Left lung (tissue), 14 donors: ENCODE measurements at places on chromosomes 11 and 22. TPM values are rescaled to one million over a fixed set of nuclear protein-coding genes. Genes with fewer than 3 reads are reported as not detected.

ATL3 gene
- total RNA-seq: 76.1 TPM

FUT4 gene
- total RNA-seq: 7.3 TPM

TTC36 gene
- not detected for total RNA-seq

ART5 gene
- 0.87 TPM for total RNA-seq

DNA sequence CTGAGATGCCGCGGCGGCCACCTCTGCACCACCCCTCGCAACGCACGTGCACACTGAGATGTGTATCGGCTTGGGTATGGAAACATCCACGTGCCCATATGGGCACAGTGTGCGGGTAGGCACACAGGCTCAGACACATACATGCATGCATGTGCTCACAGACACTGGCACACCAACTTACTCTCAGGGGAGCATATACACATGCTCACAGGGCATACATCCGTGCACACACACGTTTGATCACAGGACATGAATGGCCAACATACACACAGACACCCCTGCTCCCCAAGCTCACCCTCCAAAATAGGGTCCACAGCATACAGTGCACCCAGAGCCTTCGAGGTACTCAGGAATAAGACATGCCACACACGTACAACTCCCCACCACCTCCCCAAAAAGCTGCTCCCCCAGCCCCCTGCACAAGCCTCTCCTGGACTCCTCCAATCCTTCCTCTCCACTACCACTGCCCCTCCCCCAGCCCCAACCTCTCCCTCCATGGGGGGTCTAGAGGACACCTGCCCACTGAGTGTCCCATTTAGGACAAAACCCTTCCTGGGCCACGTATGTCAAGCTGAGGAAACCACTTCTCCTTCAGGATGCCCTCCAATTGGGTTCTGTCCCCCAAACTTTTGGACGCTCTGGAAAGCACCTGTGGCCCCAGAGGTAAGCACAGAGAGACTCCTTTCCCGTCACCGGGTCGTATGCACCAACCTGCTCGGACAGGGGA lies 53.1 kb downstream of the SLC22A12 start:
- H3K27ac ChIP-seq: no peak overlapping the region
- peaks cover 10% of the 10 kb centered on the region for H3K27me3 ChIP-seq
- H3K4me3 ChIP-seq: no peak overlapping the region
- H3K4me1 ChIP-seq: peaks cover 5% of the 10 kb centered on the region

DNA sequence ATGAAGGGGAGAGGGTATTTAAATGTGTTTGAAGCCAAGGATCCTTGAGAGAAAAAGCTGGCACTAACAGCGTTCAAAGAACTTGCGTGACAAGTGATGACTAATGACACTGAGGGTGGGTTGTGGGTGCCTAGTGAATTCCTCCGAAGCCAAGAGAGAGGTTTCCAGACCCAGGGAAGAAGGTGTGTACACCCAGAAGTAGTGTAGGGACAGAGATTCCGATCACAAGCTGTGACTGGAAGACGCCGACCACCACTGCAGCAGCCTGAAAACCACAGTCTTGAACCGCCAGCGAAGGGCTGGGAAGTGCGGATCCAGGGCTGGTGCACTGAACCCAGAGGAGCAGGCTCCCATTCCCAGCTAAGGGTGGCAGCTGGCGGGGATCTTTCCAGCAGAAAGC lies 9.5 kb downstream of the PPARA start:
- peaks cover 3% of the 10 kb centered on the region for H3K4me1 ChIP-seq
- no peak overlapping the region for H3K4me3 ChIP-seq
- no peak overlapping the region for H3K27ac ChIP-seq
- H3K27me3 ChIP-seq: no peaks in the 10 kb centered on the region
- DNase-seq: no peak
- H3K36me3 ChIP-seq: no peaks in the 10 kb centered on the region

DNA sequence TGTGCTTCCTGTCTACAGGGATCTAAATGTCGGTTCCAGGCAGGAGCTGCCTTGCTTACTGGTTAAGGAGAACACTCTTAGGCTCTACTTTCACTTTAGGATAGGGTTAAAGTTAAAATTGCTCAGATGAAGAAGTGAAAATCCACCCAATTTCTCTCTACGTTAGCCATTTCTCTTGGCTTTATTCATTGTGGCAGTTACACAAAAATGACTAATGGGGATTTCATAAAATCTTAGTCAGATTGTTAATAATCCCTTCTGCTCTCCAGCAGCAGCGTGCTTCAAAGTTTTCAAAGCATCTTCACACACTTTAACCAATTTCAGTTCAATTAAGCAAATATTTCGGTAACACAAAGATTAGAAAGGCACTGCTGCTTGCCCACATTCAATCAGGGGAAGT lies 58.4 kb upstream of the RCN1 start:
- H3K27me3 ChIP-seq: no peaks in the 10 kb centered on the region
- H3K4me3 ChIP-seq: no peak overlapping the region
- no peaks in the 10 kb centered on the region for H3K36me3 ChIP-seq
- DNase-seq: no peak
- H3K27ac ChIP-seq: no peak overlapping the region

GRCh38 chr11:89633135-89633705 lies 76.9 kb upstream of the TRIM77 start:
- no peak overlapping the region for H3K4me3 ChIP-seq
- DNase-seq: peak; percentile 38
- no peak overlapping the region for H3K27ac ChIP-seq
- H3K36me3 ChIP-seq: no peaks in the 10 kb centered on the region

- H3K27ac ChIP-seq: no peak overlapping the region
- H3K36me3 ChIP-seq: no peaks in the 10 kb centered on the region
- DNase-seq: no peak
- H3K4me3 ChIP-seq: no peak overlapping the region
- H3K27me3 ChIP-seq: peaks cover 16% of the 10 kb centered on the region
Observed at GRCh38 chr11:125132071-125132470, 20.6 kb upstream of the TMEM218 start.

- no peaks in the 10 kb centered on the region for H3K36me3 ChIP-seq
- peak; percentile 84 for DNase-seq
- no peaks in the 10 kb centered on the region for H3K27me3 ChIP-seq
- H3K4me3 ChIP-seq: no peak overlapping the region
Observed at GRCh38 chr22:29202212-29203192, 3.2 kb upstream of the EMID1 start.

- H3K27me3 ChIP-seq: no peaks in the 10 kb centered on the region
- no peak overlapping the region for H3K27ac ChIP-seq
- H3K36me3 ChIP-seq: no peaks in the 10 kb centered on the region
- no peaks in the 10 kb centered on the region for H3K4me1 ChIP-seq
Observed at GRCh38 chr11:132636523-132636922, 895.8 kb downstream of the OPCML start.

DNA sequence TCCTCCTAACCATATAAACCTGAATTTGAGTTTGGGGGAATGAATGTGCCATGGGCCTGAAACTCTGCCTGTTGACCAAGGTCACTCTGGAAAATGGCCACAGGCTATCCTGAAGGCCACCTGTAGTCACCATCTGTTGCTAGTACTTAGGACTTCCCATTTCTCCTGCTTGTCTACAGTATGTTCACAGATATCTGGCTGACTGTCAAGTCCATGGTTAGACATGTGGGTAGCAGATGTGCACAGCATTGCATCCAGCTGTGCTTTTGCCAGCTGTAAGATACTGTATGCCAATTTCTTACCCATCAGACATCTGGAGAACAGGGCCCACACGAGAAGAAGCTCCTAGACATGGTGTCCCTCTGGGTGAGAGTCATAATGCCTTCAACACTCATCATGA lies 475.4 kb downstream of the INSC start:
- no peaks in the 10 kb centered on the region for H3K36me3 ChIP-seq
- DNase-seq: no peak
- H3K4me1 ChIP-seq: no peaks in the 10 kb centered on the region
- H3K4me3 ChIP-seq: no peak overlapping the region

DNA sequence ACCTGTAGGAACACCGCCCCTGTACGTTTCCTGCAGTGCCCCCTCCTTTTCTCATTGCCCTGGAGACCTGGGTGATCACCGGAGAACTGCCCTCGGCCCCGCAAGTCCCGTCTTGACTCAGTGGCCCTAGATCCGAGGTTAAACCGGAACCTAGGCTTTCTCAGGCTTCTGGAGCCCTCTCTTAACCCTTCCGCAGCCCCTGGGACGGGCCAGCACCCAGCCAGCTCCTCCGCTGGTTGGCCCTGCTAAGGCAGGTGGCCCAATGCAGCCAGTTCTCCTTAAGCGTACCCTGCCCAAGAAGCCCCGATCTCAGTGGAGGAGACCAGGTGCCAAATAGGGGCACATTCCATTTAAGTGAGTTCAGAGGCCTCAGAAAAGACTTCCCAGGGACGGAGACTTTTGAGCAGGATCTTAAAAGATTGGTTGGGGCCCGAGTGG lies 776 bp downstream of the NLRX1 start:
- H3K27me3 ChIP-seq: no peaks in the 10 kb centered on the region
- H3K4me1 ChIP-seq: no peaks in the 10 kb centered on the region
- no peaks in the 10 kb centered on the region for H3K36me3 ChIP-seq
- peak; percentile 60 for DNase-seq

- no peak overlapping the region for H3K27ac ChIP-seq
- no peak for DNase-seq
- H3K36me3 ChIP-seq: no peaks in the 10 kb centered on the region
- H3K27me3 ChIP-seq: no peaks in the 10 kb centered on the region
Observed at GRCh38 chr11:12897390-12897789, 111.7 kb upstream of the RASSF10 start.

DNA sequence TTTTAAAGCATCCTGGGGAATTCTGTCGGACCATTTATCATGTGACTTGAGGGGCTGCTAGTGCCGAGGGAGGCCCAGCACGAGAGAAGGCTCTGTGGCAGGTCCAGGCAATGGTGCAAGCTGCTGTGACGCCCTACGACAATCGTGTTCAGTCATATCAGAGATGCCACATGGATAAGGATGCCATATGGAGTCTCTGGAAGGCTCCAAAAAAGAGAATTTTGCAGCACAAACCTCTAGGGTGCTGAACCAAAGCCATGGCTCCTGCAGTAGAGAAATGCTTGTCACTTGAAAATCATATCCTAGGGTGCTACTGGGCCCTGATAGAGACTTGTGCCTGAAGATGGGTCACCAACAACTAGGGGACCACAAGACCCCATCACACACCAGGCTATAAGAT lies 6.7 kb upstream of the CD6 start:
- H3K27me3 ChIP-seq: peaks cover 26% of the 10 kb centered on the region
- no peak for DNase-seq
- no peaks in the 10 kb centered on the region for H3K36me3 ChIP-seq
- no peak overlapping the region for H3K27ac ChIP-seq

DNA sequence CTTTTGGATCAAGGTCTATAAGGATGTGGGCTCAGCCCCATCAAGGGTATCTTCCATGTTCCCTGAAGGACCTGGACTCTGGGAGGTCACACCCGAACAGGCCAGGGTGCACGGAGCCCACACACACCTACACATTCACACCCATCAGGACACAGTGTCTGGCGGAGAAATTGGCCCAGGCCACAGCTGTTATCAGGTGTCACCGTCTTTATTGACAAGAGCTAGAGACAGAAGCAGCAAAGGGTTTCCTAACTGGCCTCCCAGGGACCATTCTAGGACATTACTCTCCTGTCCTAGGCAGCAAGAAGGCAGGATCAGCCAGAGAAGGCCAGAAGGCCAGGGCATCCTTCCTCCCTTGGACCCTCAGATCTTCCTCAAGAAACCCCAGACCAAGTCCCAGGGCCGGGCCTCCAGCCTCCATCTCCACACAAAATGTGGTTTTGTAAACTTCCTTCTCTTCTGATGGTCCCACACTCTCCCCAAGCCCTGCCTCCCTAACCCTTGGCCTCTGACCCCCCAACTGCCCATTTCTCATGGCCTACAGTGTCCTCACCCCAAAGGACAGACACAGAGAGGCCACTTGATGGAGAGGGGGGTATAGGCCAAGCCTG lies 8.1 kb downstream of the SSTR3 start:
- DNase-seq: no peak
- no peaks in the 10 kb centered on the region for H3K27me3 ChIP-seq
- H3K36me3 ChIP-seq: no peaks in the 10 kb centered on the region
- no peak overlapping the region for H3K27ac ChIP-seq
- H3K4me3 ChIP-seq: no peak overlapping the region
- H3K4me1 ChIP-seq: peaks cover 4% of the 10 kb centered on the region

DNA sequence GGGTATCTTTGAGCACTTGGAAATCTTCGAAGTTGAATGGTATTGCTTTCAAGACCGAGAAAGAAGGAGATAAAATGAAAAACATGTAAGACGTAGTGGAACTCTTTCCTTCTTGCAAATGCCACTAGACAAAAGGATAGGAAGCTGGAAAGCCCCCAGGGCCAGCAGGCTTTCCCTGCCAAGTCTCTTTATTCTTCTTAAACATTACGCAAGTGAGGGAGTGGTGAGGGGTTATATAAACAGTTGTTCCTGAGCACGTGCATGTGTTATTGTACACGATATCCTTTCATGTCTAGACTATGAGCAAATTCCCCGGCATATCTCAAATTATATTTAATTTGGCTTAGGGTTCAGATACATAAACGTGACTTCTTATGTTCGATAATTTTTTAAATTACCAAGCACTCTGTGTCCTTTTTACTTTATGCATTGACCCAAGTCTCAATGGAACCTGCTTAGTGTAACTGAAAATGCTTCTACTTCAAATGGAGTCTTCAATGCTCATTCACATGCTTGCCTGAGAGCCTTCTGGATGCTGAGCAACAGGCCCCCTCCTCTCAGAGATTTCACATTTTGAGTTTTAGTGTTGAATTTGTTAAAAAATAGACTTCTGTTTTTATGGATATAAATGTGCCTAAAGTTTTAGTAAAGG lies 59.0 kb downstream of the PPP2R1B start:
- no peak overlapping the region for H3K4me3 ChIP-seq
- H3K4me1 ChIP-seq: peaks cover 19% of the 10 kb centered on the region
- no peaks in the 10 kb centered on the region for H3K27me3 ChIP-seq
- DNase-seq: peak; percentile 74
- no peaks in the 10 kb centered on the region for H3K36me3 ChIP-seq
- H3K27ac ChIP-seq: peak overlapping the region; percentile 79

- H3K4me1 ChIP-seq: peaks cover 12% of the 10 kb centered on the region
- no peaks in the 10 kb centered on the region for H3K27me3 ChIP-seq
- DNase-seq: no peak
- H3K27ac ChIP-seq: no peak overlapping the region
Observed at GRCh38 chr11:118258410-118258809, 5.7 kb downstream of the MPZL2 start.

DNA sequence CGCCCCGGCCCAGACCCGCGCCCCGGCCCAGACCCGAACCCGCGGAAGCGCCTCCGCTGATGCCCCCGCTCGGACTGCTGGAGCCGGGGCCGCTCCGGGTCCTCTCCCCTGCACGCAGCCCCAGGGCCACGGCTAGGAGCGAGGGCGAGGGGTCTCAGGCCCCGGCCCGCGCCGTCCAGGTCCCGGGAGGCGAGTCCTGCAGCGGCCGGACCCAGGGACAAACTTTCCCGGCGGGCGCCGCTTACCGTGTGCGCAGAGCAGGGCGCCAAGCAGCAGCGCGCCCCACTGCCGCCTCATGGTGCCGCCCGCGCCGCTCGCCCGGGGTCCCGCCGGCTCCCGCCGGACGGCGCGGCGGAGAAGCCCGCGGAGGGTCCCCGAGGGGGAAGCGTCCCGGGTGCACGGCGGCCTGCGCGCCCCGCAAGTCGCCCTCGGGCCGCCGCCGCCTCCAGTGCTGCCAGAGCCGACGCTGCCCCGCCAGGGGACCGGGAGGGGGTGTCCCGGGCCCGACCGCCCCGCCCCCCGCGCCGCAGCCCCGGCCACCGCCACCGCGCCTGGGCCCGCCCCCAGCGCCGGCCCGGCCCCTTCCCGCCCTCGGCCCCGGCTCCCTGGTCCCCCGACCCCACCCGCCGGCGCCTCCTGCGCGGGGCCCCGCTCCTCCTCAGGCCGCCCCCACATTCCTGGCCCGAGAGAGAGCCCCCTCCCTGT lies at the start of gene LRP4:
TSS of gene LRP4 (minus strand) at position 468 of the 705 bp plus-strand sequence. CDS start at position 297, 171 bp downstream.
- H3K4me1 ChIP-seq: peaks cover 32% of the 10 kb centered on the region
- peak; percentile 82 for DNase-seq
- no peaks in the 10 kb centered on the region for H3K36me3 ChIP-seq
- peaks cover 67% of the 10 kb centered on the region for H3K27me3 ChIP-seq
- H3K27ac ChIP-seq: no peak within 1 kb of the TSS
